ENCODE measurements at places on chromosomes 2 and 18.

DNA sequence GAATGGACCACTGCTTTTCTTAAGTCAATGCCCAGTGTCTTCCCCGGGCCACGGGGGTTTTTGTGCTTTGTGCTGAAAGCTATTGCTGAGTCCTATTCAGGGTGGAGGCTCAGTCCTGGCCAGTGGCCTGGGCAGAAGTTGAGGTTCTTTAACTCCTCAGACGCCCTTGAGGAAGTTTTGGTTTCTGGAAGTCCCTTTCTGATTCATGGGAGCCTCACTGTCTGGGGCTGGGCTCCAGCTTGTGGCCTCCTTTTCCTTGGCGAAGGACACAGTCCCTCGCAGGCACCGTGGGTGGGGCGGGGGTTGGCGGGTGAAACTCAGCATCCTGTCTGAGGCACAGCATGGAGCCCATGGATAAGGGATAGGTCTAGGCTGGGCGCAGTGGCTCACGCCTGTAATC lies 465.2 kb upstream of the HS6ST1 start:
- no peak for DNase-seq

GRCh38 chr2:160493227-160494028 lies at the start of gene RBMS1:
Gene RBMS1 (minus strand): TSS chr2:160493807. CDS start chr2:160493363, 444 bp downstream.
- peak; percentile 51 for DNase-seq

- DNase-seq = no peak
Observed at GRCh38 chr2:238700117-238700457, 147.8 kb upstream of the TWIST2 start.

DNA sequence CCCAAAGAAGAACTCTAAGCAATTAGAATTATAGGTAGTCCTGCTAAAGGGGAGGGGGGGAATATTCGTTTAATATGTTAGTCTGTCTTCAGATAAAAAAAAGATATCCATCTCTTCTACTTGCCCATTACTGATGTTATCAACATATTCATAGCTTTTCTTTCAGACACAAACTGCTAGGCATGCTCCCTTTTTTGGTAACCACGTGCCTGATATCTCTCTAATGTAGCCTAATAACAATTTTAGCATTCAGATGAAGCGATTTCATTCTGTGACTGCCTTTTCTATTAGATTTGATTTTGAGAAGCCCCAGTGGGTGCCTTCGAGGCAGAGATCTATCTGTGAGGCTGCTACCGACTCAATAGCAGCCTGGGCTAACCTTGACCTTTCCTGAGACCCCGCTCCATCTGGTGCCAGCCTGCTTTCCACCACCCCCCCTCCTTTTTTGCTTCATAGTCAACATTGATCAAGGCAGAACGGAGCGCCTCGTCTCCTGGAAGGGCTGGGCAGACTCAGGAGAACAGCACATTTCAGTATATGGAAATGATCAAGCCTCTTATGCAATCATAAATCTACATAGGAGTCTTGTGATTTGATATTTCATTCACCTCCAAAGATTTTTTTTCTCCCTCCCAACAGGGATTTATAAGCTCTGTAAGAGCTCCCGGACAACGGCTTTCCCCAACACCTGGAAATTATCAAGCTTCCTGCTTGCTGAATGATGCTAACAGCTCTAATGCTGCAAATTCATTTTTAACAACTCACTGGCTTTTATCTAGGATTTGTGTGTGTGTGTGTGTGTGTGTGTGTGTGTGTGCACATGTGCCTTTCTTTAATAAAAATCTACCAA lies 14.7 kb upstream of the BCL11A start:
- no peak for DNase-seq

GRCh38 chr18:34397286-34397896 lies 172.7 kb upstream of the NOL4 start:
- no peak for DNase-seq

- no peak for DNase-seq
Observed at GRCh38 chr2:2699121-2699505, 368.0 kb upstream of the MYT1L start.

GRCh38 chr2:168594778-168595177 lies 138.7 kb downstream of the CERS6 start:
- no peak for DNase-seq

GRCh38 chr2:138919120-138919747 lies 139.0 kb upstream of the NXPH2 start:
- DNase-seq = no peak

GRCh38 chr2:238003234-238004031 lies 36.6 kb downstream of the UBE2F start:
- peak; percentile 7 for DNase-seq

Measured in CD4-positive, alpha-beta T cell treated with Interleukin-1 beta for 1 hour (primary cell).